ENCODE measurements at places on chromosomes 1 and 21.

DNA sequence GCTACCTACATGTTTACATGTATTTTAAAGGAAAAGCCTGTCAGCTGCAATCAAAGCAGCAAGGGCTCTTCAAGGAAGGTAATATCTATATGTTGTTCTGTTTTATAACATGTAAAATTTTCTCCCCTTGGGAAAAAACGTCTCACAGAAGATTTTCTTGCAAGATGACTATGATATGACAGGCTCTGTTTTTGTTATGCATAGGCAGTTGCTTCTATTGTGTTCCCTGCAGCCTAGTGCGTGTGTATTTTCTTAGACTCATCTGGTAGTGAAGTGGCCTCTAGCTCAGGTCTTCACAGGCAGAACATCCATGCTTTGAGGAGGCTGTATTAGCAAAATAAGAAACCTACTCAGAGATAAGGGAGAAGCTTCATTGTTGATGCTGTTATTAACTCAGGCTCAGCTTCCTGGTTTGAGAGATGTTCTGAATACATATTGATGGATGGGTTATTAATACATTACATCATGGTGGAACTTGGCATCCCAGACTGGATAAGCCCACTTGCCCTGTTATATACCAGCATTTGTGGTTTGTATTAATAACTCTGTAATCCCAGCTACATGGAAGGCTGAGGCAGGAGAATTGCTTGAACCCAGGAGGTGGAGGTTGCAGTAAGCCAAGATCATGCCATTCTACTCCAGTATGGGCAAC, 35.8 kb downstream of the LAMC1 start:
- no peak for DNase-seq

DNA sequence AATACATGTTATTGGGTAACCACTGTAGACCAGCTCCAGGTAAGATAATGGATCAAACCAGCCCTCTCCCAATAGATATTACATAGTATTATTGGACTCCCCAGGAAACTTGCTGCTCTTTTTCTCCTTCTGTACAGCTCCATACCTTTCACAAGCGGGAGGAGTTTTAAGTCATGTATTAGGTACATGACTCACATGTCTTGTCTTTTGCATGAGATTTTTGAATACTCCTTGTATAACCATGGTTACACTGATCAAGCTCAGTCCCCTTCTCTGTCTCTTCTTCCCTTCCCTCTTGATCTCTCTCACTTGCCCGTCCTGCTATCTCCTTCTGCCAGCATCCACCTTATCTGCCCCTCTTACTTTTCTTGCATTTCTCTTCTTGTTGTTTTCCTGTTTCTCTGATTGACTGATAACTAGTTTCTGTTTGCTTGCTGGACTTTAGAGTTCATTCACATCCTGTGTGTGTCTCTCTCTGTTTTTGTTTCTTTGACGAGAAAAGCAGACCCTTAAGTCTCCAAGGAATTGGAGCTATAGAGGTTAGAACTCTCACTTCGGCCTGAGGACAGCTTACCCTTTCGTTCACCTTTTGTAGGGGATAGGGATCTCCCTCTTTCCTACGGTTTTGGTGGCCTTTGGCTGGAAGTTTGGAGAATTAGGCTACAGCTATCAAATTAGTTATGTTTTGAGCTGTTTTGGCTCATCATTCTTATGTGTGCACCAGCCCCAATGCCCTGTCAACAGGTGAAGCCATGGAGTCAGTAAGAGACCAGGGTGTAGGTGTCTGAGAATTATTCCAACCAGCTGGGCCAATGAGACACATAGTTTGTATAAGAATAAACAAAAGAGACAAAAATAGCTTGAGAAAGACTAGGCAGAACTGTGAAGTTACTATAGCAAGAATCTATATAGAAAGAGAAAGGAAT, 49.0 kb upstream of the ASB17 start:
- no peak for DNase-seq

- DNase-seq = no peak
Observed at GRCh38 chr1:197222780-197223179, 45.3 kb upstream of the CRB1 start.

- no peak for DNase-seq
Observed at GRCh38 chr1:81693316-81693715, 107.4 kb upstream of the ADGRL2 start.

DNA sequence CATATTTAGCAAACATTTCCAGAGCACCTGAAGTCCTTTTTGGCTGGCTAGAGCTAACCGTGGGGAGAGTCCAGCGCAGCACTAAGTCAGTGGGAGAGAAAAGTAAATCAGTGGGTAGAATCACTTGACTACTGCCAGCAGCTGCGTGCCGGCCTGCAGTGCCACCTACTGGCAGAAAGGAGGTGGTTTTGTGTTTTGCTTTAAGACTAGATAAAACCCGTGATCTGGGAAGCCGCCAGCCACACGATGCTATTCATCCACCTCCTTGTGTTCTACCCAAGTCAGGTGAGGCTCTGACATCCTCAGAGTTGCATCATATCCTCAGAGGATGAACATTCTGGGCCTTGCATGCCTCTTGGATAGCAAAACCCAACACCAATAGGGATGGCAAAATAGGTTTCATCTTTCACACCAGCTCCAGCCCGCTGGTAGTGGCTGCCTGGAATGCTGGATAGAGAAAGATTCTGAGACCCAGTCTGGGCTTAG, 14.1 kb upstream of the HEYL start:
- peak; percentile 53 for DNase-seq

GRCh38 chr21:41641821-41642701, 124.8 kb downstream of the RIPK4 start:
- DNase-seq = no peak

- no peak for DNase-seq
Observed at GRCh38 chr1:183584147-183584546, 6.1 kb downstream of the NCF2 start.

DNA sequence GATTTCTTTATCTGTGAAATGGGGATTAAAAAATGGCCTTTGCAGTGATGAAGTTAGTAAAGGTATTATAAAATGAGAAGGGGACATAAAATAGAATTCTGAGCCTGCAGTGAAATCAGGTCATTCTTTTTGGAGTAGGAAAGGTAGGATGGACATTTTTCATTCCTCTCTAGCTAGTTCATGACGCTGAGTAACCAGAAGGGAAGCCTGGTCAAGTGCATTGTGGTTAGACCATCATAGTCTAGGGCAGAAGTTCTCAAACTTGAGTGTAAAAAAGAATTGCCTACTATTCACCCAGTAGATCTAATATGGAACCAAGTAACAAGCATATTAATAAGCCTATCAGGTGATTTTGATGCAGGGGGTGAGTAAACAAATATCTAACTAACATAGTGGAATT, 50.8 kb downstream of the TGFB2 start:
- DNase-seq = no peak

DNA sequence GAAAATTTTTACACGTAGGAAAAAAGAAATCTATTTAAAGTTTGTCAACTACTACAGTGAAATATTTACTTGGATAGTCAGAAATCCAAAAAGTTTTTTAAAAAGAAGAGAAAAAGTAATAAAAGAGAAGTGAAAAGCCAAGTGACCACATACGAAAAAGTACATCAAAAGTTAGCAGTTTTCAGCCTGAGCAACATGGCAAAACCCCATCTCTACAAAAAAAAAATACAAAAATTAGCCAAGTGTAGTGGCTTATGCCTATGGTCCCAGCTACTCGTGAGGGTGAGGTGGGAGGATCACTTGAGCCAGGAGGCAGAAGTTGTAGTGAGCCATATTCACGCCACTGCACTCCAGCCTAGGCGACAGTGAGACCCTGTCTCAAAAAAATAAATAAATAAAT, 5.2 kb upstream of the MR1 start:
- no peak for DNase-seq

DNA sequence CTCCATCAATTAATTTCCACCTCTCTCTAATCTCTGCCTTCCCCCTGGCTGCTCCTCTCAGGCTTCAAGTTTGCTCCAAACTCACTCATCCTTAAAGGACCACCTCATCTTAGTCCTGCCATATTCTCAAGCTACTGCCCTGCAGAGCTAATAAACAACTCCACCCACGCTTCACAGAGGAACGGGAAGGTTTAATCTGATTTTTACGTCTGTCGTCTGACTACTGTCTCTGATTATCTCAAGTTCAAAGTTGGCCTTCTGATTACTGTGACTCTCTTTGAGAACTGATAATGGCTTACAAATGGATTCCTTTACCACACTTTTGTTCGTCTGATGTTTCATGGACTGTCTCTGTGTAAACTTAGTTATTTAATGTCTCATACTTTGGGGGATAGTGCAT, 7.6 kb upstream of the CPT2 start:
- no peak for DNase-seq

- no peak for DNase-seq
Observed at GRCh38 chr1:156260896-156261295, 13.0 kb upstream of the PAQR6 start.

DNA sequence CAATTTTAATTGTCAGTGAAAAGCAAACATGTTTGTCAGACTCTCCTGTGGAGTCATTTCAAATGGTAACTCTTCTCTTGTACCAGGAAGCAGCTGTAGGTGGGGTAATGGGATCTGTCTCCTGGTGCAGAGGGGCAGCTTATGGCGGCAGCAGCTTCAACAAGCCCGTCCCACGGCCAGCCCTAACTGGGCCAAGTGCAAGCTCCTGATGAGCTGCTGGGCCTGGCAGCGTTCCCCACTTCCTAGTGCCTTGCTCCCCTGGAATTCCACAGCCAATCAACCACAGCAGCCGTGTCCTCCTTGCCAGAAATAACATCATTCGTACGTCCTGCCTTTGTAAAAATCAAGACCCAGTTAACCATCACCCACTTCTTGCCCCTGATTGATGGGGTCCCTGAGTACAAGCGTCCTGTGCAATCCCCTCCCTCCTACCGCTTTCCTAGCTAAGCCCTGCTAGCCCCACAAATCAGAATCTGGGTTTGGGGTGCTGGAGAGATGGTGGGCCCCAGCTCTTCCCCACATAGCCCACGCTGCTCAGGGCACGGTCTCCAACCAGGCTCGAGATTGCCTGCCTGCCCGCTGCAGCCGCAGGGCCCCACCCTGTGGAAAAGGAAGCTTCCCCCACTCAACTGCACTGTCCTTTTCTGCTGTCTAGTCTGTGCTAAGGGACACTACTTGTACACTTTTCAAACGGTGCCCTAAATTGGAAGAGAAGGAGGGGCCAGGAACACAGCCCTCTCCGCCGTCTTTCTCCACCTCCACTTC, 61.2 kb downstream of the TOR1AIP2 start:
- DNase-seq = no peak

GRCh38 chr1:204617256-204618147, 68.0 kb downstream of the LRRN2 start:
- DNase-seq = no peak

DNA sequence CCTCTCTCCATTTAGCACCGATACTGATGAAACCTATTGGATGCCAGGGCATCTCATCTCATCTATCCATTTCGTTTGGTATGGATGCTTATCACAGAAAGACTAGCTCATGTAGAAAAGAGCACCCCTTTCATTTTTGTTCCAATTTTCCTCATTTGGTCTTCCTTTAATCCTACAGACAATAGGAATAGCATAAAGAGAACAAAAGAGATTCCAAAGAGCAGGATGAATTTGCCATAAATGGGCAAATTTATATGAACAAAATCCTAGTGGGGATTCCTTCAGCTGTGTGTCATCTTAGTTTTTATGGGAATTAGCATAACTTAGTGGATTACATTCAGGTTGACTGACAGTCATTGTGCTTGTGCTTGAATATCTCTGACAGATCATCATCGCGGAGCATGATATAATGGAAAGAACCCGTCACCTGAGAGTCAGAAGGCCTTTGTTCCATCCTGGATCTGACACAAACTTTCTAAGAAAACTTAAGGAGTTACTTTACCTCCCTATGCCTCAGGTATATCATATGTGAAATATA, 777.5 kb upstream of the ADGRL2 start:
- DNase-seq = no peak

- DNase-seq = no peak
Observed at GRCh38 chr1:166307261-166308188, 140.7 kb upstream of the FAM78B start.

DNA sequence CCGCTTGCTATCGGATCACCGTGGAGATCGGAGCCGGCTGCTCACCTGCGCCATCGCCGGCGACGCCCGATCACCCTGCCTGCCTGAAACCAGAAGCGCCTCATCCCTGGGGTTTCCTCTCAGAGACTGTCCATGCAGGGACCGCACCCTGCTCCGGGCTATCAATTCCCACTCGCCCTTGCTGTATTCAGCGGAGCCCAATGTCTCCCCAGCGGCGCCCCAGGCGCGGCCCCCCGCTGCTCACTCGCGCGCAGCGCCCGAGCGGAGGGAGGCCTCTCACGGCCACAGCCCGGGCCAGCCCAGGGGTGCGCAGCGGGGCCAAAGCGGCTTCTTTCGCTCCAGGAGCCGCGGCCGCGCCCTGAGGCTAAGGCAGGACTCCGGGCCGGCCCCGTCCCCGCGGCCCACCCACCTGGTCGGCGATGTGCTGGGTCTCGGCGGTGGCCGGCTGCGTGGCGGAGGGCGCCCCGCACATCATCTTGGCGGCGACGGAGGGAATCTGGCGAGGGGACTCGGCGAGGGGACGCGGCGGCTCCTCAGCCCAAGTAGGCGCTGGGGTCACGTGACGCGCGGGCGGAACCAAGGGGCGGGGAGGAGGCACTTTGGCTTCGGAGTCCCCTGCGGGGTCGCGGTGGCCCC, at the start of gene CSTB:
Gene CSTB, minus strand, starts transcription at position 514 of the 636 bp plus-strand sequence. Its CDS starts 39 bp downstream, at position 475.
- peak; percentile 77 for DNase-seq

GRCh38 chr1:181043025-181043888, 9.5 kb downstream of the MR1 start:
- no peak for DNase-seq

DNA sequence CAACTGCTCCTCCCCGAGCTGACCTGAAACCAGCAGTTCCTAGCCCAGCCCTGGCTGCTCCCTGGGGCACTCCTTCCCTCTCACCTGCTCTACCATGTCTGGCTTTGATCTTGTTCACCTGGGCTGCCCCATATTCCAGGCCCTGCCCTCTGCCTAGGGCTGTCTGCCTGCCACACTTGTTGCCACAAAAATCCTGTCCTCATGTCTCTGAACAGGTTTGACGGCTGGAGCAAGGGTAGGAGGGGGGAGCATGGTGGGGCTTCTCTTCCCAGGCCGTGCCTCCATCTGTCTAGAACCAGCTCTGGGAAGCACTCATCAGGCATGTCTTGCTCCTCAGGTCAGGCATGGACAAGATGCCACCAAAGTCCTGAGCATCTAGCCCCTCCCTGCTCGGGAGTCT, 44.3 kb upstream of the WNT2B start:
- DNase-seq = no peak

DNA sequence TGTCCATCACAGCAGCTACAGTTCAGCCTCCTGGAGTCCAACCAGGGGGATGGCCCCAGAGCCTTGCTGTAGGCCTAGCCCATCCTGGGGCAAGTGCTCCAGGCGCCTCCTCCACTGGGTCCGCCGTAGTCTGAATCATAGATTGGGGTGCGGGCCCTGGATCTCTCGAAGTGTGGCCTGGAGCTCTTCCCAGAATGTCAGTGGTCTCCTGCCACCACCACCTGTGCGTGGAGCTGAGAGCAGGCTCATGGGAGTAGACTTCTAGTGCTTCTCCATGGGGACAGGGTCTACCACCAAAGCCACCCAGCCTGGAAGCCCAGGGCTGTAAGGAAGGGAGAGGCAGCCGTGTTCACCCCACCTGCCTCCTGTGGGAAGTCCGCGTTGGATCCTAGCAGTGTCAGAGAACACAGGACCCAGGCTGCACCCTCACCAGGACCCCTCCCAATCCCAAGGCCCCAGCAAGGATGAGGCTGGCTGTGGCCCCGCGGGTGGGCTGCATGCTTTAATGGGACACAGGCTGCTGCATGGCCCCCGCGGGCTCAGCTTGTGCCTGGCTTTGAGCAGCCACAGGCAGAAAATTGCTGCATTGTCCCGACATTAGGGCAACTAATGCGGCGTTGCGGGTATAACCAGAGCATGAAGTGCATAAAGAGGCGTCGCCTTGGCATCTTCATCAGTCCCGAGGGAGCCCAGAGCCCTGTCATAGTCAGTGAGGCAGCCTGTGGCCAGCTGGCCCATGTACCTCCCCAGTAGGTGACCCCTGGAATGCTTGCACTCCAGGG, 735 bp upstream of the HES3 start:
- no peak for DNase-seq

Measured in activated T-helper 1 cell treated with Interleukin-2 at 50 U/mL for 16 hours (primary cell).